Stimulated activated CD4-positive, alpha-beta T cell treated with anti-CD3 and anti-CD28 coated beads, Interleukin-12 subunit alpha, Interleukin-12 subunit beta, amount 100 ng/mL, for 48 hours (primary cell): ENCODE measurements at places on chromosomes 5 and 9.

GRCh38 chr5:42228279-42228678 is 195.0 kb upstream of the GHR start:
- no peak for DNase-seq

DNA sequence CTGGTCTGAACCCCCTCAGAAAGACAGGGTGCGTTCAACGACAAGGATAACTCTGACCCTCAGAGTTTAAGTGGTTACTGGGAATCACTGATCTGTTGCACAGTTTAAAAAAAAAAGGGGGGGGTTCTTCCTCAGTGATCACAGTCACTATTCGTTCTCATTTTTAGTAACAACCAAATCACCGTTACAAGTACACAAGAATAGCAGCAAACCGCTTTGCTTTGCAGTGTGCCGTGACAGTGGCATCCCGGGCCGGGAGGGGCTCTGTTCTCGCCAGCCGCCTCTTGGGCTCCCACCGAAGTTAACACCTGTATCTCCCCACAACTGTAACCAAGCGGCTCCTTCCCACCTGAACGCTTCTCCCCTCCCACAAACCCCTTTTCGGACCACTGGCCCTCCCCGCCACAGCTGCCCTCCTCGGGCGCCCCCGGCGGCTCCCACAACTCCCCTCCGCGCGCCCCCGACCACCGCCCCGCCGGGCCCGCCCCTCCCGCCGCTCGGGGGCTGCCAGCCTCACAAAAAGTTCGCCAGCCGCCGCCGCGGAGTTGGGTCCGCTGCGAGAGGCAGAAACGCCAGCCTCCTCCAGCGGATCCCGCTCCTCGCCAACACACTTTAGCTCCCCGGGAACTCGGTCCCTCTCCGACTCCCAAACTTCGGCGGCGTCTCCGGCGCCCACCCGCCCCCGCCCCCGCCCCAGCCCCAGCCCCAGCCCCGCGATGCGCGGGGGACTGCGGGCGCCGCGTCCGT is 1.2 kb downstream of the SSBP2 start:
- peak; percentile 27 for DNase-seq

DNA sequence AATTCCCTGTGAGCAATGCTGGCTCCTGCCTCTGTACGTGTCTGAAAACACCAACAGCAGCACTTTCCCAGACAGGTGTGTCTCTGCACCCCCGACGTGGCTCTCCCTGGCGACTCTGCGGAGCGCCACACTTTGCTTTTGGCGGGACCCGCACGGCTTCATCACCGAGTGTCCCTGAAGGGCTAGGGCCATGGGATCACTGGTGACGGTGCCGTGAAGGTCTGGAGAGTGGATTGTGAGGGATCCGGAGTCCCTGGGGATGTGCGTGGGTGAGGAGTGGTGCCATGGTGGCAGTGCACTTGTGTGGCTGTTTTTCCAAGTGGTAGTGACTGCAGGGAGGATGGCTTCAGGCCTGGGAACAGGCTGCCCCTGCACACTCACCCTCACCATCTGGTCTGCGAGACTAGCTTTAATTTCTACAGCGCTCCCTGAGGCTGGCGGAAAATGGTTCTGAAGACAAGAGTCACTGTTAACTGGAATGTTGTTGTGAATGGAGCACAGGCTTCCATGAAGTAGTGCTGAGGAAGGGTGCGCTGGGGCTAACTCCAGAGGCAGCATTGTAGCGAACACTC is 3.2 kb downstream of the NKD2 start:
- no peak for DNase-seq

- no peak for DNase-seq
These were observed 17.6 kb upstream of the UBE2D2 start for GRCh38 chr5:139543423-139543991.

DNA sequence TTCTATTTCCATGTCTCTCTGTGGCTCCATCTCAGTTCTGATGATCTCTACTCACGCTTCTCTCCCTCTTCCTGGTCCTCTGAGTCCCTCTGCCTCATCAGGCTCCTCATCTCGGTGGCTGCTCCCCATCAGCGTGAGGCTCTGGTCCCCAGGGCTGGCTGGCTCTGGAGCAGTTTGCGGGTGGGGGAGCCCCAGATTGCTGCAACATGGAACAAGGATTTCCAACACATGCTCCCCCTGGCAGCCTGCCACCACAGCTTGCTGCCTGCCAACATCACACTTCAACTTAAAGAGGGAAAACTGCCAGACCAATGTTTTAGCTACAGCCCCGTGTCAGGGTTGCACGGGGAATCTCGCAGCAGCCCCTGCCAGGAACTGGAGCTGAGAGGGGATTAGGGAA is 77.2 kb upstream of the NEK6 start:
- no peak for DNase-seq

- DNase-seq: no peak
These were observed 43.5 kb upstream of the STXBP1 start for GRCh38 chr9:127568618-127568970.

- DNase-seq: no peak
These were observed 20.9 kb downstream of the NDUFA8 start for GRCh38 chr9:122138560-122139268.

GRCh38 chr5:126998895-126999570 is 31.3 kb downstream of the MARCHF3 start:
- DNase-seq: no peak
